Activated naive CD4-positive, alpha-beta T cell treated with Interleukin-2 at 50 U/mL for 16 hours (primary cell): ENCODE measurements at places on chromosomes 1 and 21.

- no peak for DNase-seq
Observed at GRCh38 chr1:53669621-53670191, 69.3 kb downstream of the GLIS1 start.

- DNase-seq, result no peak
Observed at GRCh38 chr21:34313116-34313515, 50.7 kb upstream of the KCNE2 start.

DNA sequence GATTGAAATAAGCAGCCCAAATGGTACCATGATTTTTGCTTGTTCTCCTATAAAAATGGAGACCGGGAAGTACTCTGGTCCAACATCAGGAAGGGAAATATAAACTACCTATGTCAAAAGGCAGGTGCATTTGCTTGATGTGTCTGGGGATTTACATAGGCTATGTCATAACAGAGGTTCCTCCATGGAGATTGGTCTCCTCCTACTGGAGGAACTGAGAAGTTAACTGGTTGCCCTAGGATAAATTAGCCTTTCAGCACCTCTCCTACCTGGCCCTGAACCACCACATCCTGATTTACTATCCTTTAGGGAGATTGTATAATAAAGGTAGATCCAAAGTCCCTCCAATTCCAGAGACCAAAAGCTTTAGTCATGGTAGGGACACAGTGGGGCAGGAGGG lies 1109.3 kb upstream of the B3GALT2 start:
- no peak for DNase-seq

DNA sequence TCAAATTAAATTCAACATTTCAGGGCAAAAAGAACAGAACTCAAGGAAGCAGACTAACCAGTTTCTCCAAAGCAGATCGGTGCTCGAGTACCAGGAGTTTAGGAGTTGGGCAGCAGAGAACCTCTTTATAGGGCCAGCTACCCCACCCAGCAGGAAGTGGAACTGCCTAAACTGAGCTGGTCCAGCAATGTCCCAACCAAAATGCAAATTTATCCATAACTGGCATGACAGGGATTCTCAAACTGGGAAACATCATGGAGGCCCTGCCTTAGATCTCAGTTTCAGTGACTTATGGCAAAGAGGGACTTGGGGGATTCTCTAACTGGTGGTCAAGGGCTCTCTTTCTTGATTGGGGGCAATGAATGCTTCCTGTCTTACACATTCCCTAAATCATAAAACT lies at the start of gene SPRR2B:
Gene SPRR2B, minus strand, starts transcription at position 101 of the 400 bp plus-strand sequence. CDS start 772 bp downstream, outside the sequence.
- DNase-seq, result no peak

DNA sequence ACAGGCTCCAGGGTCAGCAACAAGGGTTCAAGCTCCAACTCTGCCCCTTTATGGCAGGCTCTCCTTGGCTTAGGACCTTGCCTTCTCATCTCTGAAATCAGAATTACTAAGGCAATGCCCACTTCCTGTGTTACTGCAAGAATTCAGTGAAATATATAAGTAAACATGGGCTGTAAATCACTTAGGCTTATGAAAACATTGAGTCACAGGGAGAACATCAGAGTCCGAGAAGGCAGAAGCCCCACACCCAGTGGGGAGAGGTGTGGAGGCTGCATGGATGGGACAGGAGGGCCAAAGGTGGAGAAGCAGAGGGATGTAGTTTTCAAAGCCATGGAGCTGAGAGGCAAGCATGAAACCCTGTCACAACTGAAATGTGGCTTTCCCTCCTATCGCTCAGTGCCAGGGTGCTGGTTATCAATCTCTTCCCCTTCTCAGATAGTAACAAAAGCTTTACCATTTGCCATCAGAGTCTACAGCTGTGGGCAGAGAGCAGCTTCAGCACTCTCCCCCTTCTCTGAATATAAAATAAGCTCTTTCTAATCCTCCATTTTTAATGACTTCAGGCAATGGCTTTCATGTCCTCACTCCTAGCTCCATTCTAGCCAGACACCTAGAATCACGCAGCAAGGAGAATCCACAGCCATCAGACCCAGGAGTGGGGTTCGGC lies 3.4 kb downstream of the RGS8 start:
- DNase-seq, result no peak

GRCh38 chr1:13892198-13892597 lies 192.2 kb downstream of the PRDM2 start:
- DNase-seq, result no peak

- DNase-seq, result no peak
Observed at GRCh38 chr1:154902938-154903566, 33.0 kb upstream of the KCNN3 start.

GRCh38 chr1:240018617-240019016 lies 73.1 kb upstream of the FMN2 start:
- DNase-seq, result no peak

DNA sequence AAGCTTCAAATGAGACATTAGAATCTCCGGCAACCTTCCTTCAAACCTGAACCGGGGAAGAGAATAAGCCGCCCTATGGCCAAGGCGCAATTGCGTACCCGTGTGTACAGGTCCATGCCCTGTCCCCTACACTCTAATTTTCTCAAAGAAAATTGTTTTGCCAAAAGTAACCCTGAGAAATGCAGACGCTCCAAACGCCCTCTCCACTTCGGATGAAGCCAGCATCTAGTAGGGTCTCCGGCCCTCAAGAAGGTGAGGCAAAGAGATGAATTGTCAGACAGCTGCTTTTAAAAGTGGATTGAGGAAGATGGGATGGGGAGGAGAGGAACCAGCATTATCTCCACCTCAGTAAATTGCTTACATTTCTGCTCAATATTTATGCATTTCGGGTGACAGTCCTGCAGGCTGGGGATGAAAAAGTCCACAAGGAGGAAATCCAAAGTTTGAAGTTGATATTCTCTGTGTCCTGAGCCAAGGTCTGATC lies 630 bp upstream of the LHX9 start:
- no peak for DNase-seq

- no peak for DNase-seq
Observed at GRCh38 chr1:246301553-246302250, 205.4 kb downstream of the SMYD3 start.

DNA sequence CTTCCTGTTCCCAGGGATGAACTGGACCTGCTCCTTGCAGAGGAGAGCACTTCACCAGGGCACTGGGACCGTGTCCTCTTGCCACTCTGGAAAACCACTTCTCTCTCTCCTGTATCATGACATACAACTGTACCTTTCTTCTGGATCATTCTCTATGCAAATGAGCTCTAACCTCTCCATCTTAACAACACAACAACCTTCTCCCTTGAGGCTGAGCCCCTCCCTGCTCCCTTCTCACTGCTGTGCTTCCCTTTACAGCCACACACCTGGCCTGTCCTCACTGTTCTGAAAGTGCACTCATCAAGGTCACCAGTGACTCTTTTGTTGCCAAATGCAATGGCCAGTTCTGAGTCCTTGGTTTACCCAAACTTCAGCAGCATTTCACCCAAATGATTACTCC lies 54.5 kb upstream of the MRPS6 start:
- no peak for DNase-seq

DNA sequence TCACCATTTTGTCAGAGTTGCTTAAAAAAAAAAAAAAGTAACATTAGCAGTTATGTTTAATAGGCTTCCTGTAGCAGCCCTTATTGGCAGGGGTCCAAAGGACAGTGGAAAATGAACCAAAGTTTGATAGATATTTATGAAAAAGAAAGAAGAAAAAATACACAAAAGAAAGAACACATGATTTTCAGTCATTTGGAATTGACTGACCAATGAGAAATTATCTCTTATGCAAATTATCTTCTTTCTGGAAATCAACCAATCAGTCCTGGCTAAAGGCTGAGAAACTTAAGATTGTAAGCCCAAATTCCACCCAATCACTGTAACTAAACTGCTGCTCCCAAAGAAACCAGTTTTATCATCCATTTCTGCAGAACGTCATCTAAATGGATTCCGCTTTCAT lies 282.4 kb downstream of the TM2D1 start:
- DNase-seq, result no peak

- no peak for DNase-seq
Observed at GRCh38 chr1:168507231-168507630, 36.6 kb downstream of the XCL2 start.

DNA sequence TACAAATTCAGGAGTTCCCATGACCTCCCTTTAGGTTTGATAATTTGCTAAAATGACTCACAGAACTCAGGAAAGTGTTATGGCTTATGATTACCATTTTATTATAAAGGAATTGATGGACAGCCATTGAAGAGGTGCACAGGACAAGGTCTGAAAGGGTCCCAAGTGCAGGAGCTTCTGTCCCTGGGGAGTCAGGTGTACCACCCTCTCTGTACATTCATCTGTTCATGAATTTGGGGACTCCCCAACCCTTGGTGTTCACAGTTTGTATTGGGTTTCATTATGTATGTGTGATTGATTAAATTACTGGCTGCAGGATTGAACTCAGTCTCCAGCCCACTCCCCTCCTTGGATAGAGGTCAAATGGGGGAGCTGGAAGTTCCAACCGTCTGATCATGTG lies 10.8 kb upstream of the IL10RB start:
- no peak for DNase-seq

DNA sequence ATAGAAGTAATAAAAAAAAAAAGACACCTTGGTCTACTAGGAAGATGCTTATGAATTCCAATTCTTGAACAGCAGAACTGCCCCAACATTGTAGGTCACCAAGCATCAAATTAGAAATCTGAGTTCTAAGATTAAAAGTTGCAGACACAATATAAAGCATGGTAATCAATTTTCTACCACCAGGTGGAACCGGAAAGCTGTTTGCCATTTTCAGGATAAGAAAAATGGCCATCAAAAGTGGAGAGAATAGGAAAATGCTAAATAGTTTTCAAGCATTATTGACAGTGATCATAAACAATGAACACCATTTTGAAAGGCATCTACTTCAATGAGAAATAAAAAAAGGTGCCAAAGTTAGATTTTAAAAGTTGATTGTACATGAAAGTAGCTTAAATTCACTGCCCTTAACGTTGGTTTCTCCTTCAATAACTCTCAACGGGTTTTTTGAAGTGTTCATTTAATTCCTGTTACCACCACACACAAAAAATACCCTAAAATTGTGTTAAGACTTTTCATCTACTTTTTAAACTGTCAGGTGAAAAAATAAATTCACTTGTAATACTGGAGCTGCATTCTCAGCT lies 252.9 kb downstream of the KCNT2 start:
- no peak for DNase-seq

- no peak for DNase-seq
Observed at GRCh38 chr21:41059871-41060270, 108.1 kb upstream of the BACE2 start.

GRCh38 chr1:53708687-53709086 lies 30.3 kb downstream of the GLIS1 start:
- DNase-seq, result no peak

DNA sequence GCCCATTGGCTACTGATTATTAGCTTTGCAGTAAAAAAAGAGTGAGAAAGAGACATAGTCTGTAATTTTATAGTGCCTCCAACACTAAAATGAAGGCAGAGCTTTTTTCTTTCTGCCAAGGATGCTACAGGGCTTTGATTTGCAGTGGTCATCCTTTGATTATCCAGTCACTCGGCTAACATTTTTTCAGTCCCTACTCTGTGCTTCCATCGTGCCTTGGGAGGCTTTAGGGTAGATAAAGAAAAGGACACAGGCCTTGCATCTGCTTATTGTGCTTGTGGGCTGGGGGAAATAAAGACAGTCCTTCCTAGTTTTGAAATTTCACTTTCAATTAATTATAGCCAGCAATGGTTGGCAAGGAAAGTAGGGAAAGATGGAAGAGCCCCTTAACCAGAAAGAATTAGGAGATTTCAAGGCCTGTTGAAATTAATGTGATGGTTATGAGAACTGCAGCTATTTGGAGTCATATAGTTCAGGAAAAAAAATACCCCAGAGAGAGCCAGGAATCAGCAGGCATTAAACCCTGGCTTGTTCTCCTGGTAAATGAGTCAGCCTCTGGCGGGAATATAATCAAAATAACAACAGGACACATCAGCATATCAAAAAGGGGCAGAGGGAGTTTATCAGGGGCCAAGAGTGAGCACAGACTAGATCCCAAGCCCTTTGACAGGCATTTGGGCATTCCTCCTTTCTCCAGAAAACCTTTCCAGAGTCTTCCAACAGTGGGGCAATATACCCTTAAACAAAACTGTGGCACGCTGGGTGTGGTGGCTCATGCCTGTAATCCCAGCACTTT lies 27.4 kb downstream of the CACHD1 start:
- DNase-seq, result no peak

DNA sequence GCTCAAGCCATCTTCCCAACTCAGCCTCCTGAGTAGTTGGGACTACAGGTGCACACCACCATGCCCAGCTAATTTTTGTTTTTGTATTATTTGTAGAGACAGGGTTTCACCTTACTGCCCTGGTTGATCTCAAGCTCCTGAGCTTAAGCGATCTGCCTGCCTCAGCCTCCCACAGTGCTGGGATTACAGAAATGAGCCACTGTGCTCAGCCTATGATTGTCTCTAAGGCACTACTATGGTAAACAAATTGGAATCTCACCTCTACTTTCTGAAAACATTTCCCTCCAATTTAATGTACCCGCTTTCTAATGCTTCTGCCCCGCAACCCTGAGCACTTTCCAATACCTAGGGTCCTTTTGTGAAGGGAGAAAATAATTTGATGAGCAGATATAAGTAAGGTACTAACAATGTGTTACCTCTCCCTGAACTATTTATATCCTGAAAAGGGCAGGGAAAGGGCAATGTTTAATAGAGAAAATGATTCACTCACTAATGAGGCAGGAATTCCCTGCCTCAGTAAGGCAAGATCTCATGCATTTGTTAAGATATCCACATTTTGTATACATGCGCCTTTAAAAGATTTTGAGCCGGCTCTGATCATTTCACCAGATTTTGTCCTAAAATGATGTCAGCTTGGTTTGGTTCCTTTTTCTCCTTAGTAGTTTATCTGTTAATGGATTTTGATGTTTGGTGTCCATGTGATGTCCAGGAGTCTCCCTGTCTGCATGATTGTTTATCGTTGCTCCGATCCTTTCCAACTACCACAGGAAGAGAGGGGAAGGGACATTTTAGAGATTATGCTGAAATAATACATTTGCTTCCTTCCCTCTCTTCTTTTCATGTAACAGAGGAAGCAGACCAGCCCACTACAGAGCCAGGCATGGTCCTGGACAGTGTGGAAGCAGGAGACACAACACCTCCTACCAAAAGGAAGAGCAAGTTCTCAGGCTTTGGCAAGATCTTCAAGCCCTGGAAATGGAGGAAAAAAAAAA lies 47.3 kb upstream of the RCC1 start:
- DNase-seq, result no peak

DNA sequence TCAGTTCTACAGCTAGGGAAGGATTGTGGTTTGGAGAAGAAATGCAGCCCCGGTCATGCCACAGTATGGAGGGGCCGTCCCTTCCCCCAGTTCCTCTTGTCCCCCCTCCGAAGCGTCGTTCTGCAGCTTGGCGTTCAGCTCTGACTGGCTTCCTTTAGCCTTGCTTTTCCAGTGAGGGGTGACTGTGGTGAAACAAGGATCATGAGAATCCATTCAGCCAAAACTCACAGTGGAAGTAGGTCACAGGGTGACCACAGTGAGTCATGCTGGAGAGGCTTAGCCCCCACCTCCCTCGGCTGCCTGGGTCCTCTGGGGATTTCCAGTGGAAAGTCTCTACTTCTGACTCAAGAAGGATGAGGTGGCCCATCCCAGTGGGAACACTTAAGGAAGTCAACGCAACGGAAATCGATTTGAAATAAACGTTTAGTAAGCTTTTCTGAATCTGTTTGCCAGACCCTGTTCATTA lies 37.3 kb upstream of the COL6A2 start:
- peak; percentile 19 for DNase-seq

GRCh38 chr1:172180501-172181285 lies 239.8 kb upstream of the C1orf105 start:
- DNase-seq, result peak; percentile 52

- no peak for DNase-seq
Observed at GRCh38 chr1:227273557-227273956, 44.7 kb downstream of the CDC42BPA start.

GRCh38 chr1:31828341-31828740 lies 12.5 kb upstream of the SPOCD1 start:
- DNase-seq, result no peak
